ENCODE measurements at places on chromosomes 6 and 20.

GRCh38 chr20:34715384-34715783 lies 11.2 kb downstream of the TP53INP2 start:
- DNase-seq, result no peak

GRCh38 chr6:116229287-116229913 lies 24.5 kb downstream of the TSPYL4 start:
- DNase-seq, result peak; percentile 9

GRCh38 chr20:16098890-16099639 lies 474.2 kb downstream of the KIF16B start:
- DNase-seq, result no peak

DNA sequence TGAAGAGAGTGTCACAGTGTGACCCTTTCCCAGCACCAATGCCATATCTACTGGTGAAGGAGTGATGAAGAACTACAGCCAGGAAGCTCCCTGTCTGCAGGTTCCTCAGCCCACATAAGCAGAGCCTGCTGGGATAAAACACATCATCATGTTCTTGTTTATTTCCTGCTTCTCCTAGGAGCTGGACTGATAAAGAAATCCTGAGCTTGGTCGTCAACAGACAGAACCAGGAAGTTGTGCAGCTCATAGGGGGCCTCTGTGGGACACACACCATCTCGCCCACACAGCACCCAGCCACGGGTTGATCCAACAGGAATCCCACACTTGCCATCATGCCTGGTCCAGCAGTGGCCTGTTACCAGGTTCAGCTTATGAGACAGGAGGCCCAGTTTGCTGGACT lies 2.8 kb upstream of the CSTL1 start:
- no peak for DNase-seq

GRCh38 chr20:46267108-46268105 lies 40.9 kb downstream of the CDH22 start:
- DNase-seq, result no peak

DNA sequence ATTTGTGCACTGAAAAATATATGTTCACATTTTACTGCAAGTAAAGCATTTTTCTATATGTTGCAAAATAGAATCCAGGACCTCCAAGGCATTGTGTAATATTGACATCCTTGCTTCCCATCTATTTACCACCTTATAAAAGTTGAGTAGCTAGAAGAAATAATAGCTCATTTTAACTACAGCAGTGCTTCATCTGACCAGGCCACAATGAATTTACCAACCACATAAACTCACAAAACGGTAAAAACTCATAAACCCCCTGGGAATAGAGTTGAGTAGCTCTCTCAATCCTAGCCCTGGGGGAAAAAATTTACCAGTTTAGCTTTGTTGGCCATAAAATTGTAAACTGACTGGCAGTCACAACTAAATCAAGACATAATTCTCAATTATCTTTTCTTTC lies 3.9 kb downstream of the ATXN1 start:
- DNase-seq, result no peak

DNA sequence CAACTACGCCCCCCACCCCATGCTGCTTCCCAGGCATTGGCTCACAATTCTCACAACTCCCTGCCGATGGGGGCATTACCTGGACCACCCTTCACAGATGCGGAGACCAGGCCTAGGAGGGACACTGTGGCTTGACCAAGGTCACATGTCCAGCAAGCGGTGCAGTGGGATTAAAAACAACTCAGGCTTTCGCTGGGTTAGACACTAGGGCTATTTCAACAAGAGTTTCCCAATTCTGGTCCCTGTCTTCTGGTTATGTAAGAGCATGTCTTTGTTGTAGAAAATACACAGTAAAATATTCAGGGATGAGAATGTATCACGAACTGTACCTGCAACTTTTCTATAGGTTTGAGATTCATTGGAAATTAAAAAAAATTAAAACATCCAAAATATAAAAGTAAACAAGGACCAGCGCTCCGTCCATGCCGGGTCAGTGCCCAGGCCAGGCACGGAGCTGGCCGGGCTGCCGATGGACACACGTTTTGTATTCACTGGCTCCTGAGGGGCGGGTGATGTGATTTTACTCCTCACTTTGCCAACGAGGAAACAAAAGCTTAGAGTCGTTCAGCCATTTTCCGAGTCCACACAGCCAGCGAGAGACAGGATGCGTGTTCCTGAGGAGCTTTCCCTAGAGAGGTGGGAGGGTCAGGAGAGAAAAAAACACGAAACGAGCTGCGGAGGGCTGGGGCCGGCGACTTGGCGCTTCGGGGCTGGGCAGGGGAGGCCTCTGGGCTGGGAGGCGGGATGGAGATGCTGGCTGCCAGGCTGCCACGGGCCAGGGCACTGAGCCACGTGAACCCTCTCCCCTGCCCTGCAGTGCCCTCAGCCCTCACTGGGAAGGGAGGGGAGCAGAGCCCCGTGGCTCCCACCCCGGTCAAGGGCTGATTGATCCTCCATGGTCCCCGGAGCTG lies 17.1 kb upstream of the VSTM2L start:
- DNase-seq, result no peak

DNA sequence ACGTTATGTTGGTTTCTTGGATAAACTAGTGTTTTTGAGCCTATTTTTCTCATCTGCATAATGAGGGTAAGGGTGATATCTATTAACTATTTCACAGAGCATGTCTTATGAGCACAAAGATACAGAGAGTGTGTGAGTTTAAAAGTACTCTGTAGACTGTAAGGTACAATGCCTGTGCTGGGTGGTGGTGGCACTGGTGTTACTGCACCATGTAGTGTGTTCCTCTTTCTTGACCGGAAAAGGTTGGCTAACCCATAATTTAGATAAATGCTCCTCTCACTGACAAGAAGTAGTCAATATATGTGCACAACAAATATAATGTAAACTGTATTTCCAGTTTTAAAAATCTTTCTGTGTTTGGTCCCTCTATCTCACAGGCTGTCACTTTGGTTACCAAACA lies 116.2 kb upstream of the MMS22L start:
- DNase-seq, result no peak

- peak; percentile 23 for DNase-seq
These were observed 74.4 kb upstream of the CHD6 start for GRCh38 chr20:41692479-41693135.

DNA sequence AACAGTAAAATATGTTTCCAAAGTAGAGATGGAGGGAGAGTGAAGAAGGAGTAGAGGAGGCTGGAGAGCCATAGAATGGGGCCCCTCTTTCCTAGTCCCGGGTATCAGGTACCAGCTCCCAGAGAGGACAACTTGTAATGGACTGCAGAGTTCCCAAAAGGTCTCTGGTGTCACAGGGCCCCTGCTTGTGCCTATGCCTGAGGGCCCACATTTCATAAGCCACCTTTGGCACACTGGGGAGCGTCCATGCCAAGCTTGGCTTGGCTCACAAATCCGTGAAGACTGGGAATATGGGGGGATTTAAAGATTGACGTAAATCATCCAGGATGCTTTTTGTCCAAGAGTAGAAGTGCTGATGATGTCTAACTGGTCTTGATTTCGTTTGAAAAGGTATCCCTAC lies 16.4 kb upstream of the SLC22A3 start:
- DNase-seq, result no peak

GRCh38 chr6:111503194-111503593 lies 20.2 kb upstream of the REV3L start:
- DNase-seq, result no peak

- DNase-seq, result no peak
These were observed 298.8 kb upstream of the MAP3K7 start for GRCh38 chr6:90885611-90886056.

DNA sequence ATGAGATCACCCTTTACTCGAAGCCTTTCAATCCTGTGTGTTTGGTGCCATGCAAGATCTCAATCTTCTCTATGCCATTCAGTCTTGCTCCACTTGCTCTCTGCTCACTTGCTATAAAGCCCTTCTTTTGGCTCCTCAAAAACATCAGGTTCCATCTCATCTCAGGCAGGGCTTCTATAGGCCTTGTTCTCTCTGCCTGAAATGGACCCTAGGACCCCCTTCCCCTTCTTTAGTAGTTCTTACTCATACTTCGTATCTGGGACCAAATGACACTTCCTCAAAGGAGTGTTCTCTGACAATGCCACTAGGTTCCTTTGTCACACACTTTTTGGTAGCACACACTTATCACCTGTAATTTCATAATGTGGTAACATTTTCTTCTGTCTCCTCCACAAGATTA lies 116.7 kb upstream of the FAM184A start:
- DNase-seq, result no peak

- DNase-seq, result no peak
These were observed 107.0 kb upstream of the BMP2 start for GRCh38 chr20:6660441-6660840.

GRCh38 chr6:85594197-85594930 lies 706 bp upstream of the SNX14 start:
- peak; percentile 31 for DNase-seq

- DNase-seq, result no peak
These were observed 167.0 kb downstream of the ERMARD start for GRCh38 chr6:169918239-169918953.

DNA sequence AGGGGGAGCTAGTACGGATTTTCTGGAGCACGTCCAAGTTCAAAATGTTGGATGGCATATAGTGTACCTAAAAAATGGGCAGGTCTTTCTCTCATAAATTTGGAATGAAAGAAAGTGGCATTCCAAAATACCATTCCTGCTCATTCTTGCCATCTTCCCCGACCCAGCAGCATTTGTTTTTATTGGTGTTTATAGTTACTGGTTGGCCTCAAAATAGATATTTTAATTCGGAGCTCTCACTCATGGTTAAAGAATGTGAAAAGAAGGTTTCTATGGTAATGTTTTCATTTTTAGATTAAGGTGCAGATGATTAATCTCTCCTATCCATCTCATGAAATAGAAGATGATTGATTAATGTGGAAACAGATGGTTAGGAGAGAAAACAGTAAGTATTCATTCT lies 204.5 kb downstream of the HIVEP2 start:
- no peak for DNase-seq

GRCh38 chr6:4970739-4971395 lies 33.0 kb downstream of the RPP40 start:
- no peak for DNase-seq

GRCh38 chr6:99011151-99011550 lies 63.4 kb upstream of the FBXL4 start:
- DNase-seq, result peak; percentile 16

DNA sequence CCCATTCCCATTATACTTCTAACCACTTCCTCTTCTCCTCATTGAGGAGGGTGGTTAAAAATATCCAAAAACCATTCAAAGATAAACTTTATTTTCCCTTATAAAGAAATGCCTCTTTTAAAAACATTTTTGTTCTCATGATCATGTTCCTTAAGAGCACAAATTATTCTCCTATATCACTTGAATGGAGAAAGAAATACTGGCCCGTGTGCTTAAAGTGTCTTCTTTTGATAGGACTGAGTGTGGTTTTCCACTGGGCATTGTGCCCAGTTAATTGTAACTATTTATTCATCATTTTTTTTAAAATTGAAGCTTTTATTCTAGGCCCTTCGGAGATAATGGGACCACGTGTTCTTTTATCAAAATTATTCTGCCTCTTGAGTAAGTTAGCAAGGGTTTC lies 871.5 kb downstream of the QKI start:
- no peak for DNase-seq

DNA sequence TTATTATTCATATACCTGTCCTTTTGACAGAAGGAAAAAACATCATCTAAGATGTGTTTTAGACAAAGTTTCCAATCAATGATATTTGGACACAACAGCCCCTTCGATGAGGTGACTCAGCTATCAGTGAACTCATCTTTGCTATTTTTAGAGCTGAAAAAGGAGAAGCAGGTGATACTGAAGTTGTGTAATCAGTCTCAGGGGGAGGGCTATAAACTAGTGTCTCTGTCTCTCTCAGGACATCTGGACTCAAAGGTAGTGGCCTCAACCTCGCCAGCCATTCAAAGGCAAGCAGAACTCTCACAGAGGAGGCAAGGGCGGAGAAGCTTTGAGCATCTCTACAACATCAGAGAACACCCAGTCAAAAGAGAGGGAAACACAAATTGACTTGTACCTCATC lies 135.4 kb downstream of the BFSP1 start:
- DNase-seq, result no peak

DNA sequence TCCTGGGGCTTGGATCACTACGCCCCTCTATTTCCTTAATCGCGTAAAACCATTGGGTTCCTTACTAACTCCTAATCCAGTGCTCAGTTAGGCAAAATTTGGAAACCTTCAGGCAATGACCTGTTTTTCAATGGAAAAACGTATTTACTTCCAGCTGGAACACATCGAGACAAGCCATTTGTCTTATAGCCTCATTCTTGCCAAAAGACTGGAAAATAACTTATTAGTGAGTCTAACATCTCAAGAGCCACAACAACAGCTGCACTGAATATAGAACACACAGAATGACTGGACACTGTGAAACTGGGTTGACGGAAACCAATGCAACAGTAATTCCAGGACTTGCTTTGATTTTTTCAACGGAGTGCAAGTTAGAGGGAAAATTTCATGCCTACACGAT lies 125.2 kb upstream of the MAP3K7 start:
- DNase-seq, result no peak

- DNase-seq, result no peak
These were observed 522.9 kb downstream of the CDH26 start for GRCh38 chr20:60480950-60481742.

DNA sequence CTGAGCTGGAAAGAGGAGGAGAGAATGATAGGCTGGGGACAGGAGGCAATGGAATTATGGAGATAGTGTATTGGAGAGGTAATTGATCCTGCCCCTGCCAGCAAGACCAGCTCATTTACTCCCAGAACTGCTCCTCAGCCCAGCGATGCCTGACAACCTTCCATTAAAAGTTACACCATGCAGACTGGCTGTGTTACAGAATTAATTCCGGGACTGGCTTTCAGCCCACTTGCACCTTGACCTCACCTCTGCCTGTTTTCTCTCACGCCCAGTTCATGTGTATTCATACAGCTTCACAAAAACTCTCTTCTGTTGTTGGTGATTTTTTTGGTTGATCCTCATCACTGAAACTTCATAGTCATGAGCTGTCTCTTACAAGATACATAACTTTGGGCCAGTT lies 207.3 kb downstream of the PLCB1 start:
- DNase-seq, result no peak

GRCh38 chr6:17712576-17712975 lies 5.9 kb upstream of the NUP153 start:
- DNase-seq, result no peak

DNA sequence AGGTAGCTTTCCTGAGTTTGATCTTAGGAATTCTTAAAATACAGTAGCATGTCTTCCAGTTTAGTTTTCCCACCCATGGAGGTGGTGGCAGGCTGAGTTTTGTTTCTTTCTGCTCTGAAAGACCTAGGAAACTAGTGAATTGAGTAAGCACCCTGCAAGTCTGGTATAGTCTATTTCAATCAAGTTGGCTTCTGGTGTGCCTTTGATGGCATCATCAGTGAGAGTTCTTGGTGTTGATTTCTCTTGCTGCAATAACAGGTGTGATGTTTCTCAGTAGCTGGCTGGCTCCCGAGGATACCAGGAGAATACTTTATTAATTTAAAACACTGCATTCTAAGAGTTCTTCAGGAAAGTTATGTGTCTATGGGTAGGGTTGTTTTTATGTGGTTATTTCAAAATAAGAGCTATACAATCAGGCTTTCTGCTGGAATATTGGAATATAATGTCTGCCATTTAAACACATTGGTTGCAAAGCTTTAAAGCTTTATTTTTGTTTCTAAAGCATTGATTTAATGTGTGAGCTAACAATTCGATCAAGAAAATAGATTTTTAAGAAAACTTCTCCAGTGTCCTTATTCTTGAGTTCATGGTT lies 19.0 kb downstream of the VAPB start:
- DNase-seq, result peak; percentile 18
